ENCODE measurements at places on chromosomes 1 and 21.
A peak's percentile ranks its signal among the peaks of the same experiment; 100 is the strongest.

- DNase-seq, result no peak
Observed at GRCh38 chr1:211531194-211532087, 39.5 kb upstream of the RD3 start.

DNA sequence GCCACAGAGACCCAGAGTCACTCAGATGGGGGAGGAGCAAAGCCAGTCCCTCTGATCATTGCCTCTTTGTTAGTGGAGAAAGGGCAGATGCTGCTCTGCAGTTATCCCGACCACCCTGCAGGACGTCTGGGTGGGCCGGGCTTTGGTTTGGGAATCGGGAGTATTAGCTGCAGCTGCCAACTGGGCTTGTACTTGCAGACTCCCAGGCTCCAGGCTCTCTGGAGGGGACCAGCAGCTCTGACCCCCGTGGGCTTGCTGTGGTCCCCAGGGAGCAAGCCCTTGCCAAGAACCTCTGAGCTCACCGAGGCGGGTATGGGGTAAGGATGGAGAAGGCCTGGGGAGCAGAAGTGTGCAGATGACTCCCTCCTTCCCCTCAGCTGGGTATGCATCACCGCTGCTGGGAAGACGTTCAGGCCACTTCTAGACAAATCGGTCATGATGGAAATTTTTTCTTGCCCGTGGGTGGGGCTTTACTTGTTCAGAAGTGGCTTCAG, 21.6 kb downstream of the MAPKAPK2 start:
- no peak for DNase-seq

DNA sequence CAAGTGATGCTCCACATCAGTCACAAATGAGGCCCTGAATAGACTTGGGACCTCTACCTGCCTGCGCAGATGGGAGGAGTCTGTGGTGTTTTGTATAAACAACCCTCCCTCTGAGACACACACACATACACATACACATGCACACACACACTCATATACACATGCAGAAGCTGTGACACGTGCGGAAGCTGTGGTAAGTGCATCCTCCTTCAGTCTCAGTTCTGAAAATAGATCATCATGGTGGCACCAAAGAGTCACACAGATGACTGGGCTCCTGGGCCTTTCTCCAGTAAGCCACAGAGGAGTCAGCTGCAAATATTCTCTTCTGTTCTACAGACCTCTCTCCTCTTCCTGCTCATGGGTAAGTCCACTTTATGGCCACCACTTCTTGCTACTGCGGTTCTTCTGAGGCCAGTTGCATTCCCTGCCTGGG, at the start of gene LY9:
Gene LY9, plus strand, starts transcription at position 224 of the 433 bp plus-strand sequence. Its CDS starts 14 bp downstream, at position 238.
- peak; percentile 49 for DNase-seq

- DNase-seq, result no peak
Observed at GRCh38 chr1:180567654-180568053, 8.9 kb downstream of the OVAAL start.

DNA sequence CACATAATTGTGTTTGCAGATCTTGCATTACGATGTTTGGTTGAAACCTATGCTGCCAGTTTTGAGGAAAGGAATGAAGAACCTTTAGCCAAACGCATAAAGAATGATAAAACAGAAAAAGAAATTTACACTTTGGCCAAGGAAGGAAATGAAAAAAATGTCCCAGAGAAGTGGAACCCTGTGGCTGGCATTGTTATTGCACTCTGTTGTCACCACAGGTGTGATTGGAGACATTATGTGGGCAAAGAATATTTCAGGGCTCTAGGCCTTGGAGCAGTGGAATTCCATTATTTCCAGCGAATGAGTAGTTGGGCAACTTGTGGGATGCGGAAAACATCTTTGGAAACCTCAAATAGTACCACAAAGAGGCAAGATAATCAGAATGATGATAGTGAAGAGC, 14.9 kb downstream of the TRMT13 start:
- no peak for DNase-seq

DNA sequence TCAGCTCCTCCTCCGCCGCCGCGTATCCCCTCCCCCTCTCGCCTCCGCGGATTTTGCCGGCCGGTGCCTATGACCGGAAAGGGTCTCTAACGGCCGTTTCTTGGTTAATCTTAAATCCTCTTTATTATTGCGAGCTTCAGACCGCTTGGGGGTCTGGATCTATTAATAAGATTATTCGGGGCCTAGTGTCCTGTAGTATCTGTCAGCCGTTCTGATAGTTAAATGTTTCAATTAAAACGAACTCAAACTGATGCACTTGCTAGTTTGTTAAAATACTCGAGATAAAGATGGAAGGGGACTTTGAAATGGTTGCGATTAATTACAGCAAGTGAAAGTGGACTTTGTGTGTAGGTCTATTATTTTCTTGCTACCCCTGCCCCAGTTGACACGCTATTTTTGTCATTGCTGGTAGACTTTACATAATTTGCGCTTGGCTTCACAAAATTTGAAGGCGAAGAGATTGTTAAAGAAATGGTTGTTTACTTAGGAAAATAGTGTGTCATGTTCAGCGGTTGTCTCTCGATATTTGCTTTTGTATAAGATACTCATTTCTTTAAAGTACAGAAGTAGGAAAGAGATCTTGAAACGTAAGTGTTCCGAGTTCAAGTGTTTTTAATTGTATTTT, 779 bp downstream of the SON start:
- DNase-seq, result no peak

DNA sequence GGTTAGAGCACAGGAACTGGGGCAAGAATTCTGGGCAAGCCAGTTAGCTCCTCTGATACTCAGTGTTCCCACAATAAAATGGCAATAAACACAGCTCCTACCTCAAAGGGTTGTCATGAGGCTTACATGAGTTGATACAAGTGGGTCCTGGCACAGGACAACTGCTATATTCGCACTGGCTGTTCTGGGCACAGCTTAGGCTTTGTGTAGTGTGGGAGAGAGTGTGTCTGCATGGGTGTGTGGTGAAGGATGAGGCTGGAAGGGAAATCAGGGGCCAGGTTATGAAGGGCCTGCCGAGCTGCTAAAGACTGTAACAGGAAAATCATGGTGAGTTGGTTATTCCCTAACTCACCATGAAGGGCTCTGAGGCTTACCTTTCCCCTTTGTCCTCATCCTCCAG, 18.7 kb downstream of the ETV3 start:
- no peak for DNase-seq

DNA sequence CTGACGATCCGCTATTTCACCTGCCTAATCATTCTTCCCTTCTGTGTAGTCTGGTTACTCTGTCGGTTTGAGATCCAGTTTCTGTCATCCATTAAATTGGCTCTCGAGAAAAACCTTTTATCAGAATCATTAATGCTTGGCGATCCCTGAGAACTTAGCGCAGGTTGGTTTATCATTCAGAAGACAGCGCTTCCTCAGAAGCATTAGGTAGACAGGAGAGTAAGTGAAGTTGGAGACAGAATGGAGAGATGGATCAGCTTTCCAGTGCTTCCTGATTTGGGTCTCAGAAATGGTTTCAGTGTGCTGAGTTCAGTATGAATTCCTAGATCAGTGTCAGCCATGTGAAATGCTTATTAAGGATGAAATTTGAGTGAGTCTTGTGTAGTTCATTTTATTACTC, 1.3 kb downstream of the USP1 start:
- no peak for DNase-seq

GRCh38 chr1:41664861-41665640, 180.6 kb upstream of the EDN2 start:
- no peak for DNase-seq

Data from activated CD4-positive, alpha-beta T cell treated with anti-CD3 and anti-CD28 coated beads, Interleukin-2, amount 50 U/mL, for 24 hours (primary cell).